Right renal cortex interstitium (tissue), 3 donors: ENCODE measurements at places on chromosomes 16 and 17.

- peak; percentile 70 for DNase-seq
Measured at GRCh38 chr16:48499923-48500381, 110.0 kb downstream of the N4BP1 start.

DNA sequence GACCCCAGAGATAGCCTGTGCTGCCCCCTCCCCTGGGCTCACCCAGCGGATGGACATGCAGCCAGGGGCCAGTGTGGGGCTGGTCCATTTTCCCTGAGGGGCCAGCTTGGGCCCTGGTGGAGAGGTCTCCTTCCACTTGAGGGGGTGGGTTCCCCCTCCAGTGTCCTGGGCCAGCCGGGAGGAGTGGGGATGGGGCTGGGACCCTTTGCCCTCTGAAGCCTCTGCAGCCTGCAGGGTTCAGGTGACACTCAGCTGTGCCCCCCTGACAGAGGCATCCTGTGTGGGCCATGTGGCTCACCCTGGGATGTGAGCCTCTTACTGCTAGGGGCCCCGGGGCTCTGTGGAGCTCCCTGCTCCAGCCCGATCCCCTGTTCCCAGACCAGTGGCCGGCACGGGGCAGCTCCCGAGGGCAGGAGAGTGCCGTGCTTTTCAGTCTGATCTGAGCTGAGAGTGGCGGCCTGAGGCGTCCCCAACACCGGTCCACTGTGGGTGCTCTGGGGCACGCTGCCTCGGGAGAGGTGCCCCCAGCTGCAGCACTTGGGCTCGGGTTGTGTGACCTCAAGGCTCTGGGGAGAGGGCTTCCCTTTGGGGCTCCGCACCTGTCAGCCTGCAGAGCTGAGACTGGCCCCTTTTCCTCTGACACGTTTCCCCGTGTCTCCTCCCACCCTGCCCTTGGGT, 439 bp upstream of the GNG13 start:
- DNase-seq: no peak

DNA sequence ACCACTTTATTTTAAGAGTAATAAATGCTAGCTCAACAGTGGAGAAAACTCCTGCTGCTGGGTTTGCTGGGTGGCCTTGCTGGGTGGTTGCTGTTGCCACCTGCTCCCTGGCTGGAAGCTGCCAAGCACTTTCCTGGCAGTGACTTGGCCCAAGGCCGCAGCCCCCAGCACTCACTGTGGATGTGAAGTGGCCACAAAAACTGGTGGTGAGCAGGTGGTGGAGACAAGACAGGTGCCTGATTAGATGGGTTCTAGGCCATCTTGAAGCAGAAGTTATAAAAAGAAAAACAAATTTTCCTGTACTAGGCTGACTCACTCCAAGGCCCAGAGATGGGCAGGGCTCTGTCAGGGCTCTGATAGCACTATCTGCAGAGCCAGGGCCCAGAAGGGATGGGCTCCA, 224.7 kb upstream of the NLRP1 start:
- no peak for DNase-seq

DNA sequence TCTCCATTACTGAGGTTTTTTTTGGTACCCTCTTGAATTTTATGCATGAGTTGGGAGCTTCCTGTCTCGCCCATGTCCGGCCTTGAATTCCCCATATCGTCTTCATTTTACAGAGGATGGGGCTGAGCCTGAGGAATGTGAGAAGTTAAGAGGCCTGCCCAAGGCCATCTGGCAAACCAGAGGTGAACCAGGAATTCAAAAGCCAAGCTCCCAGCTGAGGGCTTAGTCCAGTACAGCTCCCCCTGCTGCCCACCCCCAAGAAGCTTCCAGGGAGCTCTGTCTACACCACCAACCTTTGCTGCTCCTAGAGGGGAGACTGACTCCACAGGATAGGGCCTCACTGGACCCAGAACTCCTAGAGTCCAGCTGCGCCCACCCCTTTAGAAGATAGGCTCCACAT, 20.7 kb upstream of the C16orf78 start:
- DNase-seq: no peak

- DNase-seq: no peak
Measured at GRCh38 chr16:66620429-66620795, 15.9 kb downstream of the CMTM3 start.

DNA sequence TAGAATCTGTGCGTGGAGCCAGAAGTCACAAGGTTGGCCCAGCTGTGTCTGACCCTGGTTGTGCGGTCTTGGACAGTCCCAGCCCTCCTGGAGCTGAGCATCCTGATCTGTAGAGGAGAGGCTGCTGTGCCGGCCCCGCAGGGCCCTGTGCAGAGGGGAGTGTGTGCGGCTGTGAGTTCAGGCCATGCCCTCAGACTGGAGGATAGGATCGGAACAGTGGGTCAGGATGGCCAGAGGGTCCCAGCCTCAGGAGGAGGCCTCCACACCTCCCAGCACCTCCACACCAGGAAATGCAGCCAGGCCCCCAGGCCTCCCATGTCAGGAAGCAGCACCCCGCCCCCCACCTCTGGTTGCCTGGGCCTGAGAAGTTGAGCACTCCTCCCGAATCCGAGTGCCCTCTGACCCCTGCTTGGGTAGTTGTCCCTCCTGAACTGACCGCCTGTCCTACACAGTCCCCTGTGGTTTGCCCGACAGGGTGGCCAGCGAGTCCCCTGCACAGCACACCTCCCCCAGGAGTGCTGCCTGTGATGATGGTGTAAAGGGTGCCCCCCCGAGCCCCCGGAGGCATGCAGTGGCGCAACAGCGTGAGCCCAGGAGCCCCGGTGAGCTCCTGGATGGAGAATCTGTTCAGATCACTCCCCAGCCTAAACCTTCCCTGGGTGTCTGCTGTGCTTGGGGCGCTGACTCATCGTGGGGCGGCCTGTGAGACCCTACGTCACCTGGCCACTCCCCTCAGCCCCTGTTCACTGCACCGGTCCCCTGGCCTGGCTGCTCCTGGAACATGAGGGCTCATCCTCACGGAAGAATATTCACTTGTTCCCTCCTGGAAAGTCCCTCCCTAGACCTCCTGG, 285.2 kb downstream of the SEC14L1 start:
- no peak for DNase-seq

- DNase-seq: no peak
Measured at GRCh38 chr17:79685121-79685520, 45.6 kb upstream of the ENPP7 start.

GRCh38 chr16:89274561-89275283, 57.2 kb downstream of the ZNF778 start:
- DNase-seq: no peak

DNA sequence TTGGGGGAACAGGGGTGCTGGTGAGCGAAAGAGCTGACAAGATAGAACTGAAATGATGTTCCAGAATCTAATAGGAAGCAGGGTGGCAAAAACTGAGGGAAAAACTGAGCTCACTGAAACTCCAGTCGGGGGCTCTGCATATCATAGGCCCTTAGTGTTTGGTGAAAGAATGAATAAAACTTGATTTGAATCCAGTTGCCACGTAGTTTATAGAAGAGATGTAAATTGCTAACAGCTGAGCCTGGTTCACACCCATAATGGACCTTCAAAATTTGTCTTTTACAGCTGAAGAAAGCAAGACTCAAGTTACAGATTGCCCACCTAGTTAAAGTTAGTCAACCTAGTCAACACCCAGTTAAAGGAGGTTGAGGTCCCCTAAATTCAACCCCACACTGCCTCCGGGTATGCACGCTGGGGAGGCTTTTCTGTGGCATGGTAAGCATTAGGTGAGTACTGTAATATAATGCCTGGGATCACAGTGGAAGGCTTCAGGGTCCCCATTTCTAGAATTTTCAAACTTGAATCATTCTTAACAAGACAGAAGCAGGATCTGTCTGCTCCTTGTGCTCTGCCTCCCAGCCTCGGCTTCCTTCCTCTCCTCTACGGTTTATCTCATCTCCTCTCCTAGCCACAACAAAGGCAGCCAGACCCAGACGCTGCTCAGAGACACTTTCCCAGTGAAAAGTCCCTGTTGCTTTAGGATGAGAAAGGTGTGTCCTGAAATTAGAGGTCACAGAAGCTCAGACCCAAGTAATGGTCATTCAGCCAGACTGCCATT, 26.9 kb upstream of the SUPT4H1 start:
- DNase-seq: no peak

GRCh38 chr17:49021095-49021767, 24.0 kb downstream of the IGF2BP1 start:
- no peak for DNase-seq

DNA sequence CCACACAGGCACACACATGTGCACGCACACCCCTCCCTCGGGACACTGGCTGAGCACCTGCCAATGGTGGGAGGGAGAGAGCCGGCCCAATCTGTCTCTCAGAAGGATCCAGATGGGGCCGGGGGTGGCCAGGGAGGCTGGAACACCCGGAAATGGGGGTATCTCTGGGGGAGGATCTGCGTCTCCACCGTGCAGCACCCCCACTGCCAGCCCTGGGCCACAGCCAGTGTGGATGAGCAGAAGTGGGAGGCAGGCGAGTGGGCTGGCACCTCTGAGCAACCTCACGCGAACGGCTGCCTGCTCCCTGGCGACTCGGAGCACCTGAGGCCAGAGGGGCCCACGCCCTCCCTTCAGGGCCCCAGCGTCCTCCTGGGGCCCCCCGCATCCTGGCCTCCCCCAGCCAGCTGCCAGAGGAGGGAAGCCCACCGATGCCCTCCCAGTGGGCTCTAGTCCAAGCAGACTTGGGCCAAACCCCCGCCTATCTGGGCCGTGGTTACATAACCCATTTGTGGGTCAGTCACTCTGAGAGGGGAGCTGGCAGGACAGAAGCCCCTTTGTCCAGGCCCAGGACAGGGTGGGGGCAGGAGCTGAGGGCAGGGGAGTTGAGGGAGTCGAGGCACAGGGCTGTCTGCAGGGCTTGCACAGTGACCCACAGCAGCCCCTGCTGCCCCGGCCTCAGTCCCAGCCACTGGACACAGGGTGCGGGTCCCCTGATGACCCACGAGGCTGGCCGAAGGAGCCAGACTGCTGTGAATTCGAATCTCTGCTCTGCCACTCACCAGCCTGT, 5.6 kb downstream of the CASKIN1 start:
- no peak for DNase-seq

DNA sequence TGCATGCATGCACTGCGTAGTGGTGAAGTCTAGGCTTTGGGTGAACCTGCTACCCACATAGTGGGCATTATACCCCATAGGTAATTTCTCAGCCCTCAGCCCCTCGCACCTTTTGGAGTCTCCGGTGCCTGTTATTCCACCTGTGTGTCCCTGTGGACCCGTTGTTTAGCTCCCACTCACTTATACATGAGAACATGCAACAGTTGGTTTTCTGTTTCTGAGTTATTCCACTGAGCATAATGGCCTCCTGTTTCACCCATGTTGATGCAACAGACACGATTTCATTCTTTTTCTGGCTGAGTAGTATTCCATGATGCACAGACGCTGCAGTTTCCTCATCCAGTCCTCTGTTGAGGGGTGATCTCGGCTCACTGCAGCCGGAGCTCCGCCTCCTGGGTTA, 141.5 kb upstream of the CHMP6 start:
- DNase-seq: no peak

- no peak for DNase-seq
Measured at GRCh38 chr17:284676-285355, 67.8 kb downstream of the RPH3AL start.

DNA sequence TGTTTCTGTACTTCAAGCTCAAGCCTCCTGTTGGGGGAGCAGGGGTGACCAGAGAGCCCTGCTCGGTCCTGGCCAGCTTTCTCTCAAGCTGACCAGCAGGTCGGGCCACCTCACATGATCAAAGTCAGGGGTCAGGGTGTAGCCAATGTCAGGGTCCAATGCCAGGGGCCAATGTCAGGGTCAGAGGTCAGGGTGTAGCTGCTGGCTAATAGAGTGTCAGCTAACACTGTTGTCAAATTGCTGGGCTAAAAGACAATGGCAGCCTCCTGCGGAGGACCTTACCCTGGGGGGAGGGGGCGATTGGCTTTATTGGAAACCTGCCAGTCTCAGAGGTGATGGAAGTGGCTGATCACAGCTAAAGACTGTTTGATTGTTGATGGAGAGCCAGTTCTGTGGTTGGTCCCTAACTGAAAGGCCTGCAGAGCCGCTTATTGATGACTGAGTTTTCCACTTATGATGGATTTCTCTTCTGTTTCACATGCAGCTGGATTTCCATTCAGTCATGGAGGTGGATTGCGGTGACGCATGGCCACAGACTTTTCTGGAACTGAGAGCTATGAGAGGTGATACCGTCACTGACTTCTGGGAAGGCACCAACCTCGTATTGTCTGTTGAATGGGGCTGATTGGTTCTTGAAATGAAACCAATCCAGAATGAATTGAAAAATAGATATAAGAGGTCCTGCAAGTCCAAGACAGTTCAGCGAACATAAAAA, 97.4 kb upstream of the ZFHX3 start:
- no peak for DNase-seq

- no peak for DNase-seq
Measured at GRCh38 chr16:61098505-61098904, 937.7 kb downstream of the CDH8 start.

DNA sequence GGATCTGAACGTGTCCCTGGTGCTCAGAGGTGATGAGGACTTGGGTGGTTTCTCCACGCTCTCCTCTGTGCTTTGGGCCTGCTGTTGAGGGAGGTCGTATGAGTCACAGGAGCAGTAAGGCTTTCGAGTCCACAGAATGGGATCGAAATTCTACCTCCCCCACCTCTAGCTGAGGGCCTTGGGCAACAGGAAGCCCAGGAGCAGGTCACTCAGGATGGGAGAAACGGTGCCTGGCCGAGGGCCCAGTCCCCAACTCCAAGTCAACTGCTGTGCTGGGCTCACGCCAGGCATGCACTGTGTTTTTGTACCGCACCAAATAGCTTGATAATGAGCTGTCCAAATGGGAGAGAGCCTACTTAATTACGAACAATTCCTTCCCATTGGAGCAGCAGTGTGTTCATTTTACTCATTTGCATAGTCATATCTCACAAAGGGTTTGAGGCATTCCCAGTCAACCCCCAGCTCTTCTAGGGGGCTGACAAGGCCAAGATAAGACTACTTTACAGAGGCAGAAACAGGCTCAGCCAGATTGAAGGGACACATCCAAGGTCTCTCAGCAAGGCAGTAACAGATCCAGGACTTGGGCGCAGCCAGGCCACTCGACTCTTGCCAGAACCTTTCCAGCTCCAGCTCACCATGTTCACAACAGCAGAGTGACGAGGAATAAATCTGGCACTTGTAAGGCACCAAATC, 53.6 kb downstream of the WNT3 start:
- no peak for DNase-seq

GRCh38 chr16:84660973-84661372, 12.7 kb downstream of the KLHL36 start:
- DNase-seq: no peak

DNA sequence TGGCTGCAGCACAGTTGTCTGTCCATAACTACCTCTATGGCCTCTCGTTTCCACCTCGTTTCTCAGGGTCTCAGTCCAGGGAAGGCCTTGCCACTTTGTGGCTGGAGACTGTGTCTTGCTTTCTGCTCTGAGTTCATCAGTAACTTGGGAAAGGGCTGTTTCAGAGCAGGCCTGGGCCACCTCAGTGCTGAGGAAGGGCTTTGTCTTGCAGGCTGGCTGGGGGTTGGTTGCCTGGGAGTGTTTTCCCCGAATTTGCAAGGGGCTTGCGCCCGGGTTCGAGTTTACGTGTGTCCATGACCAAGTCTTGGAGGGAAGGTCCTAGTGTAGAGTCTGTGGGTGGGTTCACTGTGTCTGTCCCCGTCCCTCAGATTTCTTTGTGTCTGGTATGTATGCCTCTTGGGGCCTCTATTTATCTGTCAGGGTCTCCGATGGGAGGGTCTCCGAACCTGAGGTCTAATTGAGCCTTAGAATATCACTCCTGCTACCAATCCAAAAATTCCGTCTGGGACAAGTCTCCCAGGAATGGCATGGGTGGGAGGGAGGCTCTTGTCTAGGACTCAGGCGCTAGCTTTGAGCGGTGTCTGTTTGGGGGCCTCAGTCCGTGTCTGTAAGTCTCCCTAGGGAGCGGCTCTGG, 594 bp upstream of the TGFB1I1 start:
- DNase-seq: no peak

- DNase-seq: no peak
Measured at GRCh38 chr16:81170824-81171223, 67.7 kb upstream of the BCO1 start.
